ENCODE measurements at places on chromosomes 16 and 17. TPM values are rescaled to one million over a fixed set of nuclear protein-coding genes. Genes with fewer than 3 reads are reported as not detected.

GRCh38 chr17:32104158-32104557 is 38.1 kb upstream of the RHOT1 start:
- no peak for DNase-seq

- no peak for DNase-seq
Measured at GRCh38 chr17:79024901-79025737, 1.1 kb downstream of the C1QTNF1 start.

- no peak for DNase-seq
Measured at GRCh38 chr16:30710971-30711370, 12.0 kb downstream of the SRCAP start.

DNA sequence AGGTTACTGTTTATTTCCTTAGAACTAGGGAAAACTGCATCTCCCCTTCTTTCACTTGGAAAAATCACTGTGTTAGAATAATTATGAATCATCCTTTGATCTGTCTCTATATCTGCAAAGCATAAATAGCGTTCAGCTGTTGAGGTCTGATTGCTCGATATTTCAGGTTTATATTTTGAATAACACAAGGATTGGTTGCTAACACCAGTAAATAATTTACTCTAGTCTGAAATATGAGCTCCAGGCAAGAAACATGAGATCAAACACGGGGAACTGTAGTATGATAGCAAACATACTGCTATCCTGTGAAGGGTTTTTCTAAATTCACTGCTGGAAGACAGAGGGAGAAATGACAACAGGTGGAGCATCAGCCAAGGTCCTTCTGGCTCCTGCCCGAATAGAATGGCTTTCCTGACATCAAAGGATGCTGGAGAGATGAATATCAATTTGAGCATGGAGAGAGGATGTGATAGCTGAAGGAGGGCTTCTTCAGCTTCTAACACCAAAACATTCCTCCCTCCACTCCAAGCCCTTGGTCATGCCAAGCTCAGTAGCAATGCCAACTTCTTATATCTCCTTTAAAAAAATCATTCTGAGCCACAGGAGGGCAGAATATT is 450.3 kb downstream of the SHISA9 start:
- DNase-seq: no peak

- DNase-seq: no peak
Measured at GRCh38 chr17:41518789-41519449, at the start of gene KRT15. KRT15 (minus strand) TSS chr17:41518890; CDS start chr17:41518827, 63 bp downstream.

- no peak for DNase-seq
Measured at GRCh38 chr16:66381585-66382170, 15.2 kb downstream of the CDH5 start.

DNA sequence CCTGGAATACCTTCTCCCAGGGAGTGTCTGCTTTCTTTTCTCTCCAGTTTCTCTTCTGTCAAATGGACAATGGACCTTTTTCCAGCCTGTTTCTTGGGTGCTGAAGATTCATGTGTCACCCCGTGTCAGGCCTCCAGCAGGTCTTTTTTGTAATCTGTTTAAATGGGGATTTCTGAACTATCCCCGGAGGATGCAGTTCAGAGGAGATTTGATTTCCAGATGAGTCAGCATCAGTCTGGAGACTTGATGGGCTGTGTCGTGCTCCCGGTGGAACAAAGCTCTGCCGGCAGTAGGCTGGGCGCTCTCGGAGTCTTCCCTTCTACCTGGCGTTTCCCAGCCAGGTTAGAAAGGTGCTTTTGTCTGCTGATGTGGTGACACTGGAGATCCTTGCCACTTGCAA is 440.6 kb downstream of the HS3ST3B1 start:
- DNase-seq: no peak

DNA sequence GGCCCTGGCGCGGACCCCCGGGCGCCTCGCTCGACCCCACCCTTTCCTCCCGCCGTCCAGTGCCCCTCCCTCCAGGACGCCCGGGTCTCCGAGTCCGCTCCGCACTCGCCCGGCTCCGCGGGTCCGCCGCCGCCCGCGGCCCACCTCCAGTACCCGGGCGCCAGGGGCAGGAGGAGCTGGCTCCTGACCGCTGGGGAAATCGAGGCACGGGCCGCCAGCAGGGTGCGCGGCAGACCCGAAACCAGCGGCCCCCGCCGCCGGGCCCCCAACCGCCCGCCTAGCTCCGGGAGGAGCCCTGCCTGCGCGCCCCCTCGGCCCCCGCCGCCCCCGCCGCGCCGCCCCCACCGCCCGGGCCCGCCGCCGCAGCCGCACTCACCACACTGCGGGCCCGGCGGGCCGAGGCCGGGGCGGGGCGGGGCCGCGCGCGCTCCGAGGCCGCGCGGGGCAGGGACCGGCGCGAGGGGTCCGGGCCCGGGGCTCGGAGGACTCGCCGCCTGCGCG is 333 bp downstream of the MAFG start:
- no peak for DNase-seq

DNA sequence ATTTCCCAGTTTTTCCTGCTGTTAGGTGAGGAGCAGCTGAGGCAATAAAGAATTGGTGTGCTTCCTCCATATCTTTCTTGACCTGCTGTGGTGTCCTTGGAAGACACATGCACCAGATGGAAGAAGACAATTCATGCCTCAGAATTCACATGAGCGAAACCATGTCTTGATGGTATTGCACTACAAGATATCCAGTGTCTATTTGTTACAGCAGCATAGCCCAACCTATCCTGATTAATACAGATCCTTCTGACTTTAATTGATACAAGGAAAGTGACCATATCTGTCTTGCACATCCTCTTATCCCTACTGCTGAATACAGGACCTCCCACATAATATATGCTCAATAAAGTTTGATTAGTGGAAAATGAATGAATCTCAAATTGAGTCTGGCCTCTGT is 9.1 kb upstream of the TOX3 start:
- DNase-seq: no peak

GRCh38 chr16:27448532-27449433 is 46.8 kb downstream of the IL21R start:
- DNase-seq: no peak

- no peak for DNase-seq
Measured at GRCh38 chr17:17975436-17975835, 2.8 kb downstream of the DRC3 start.

GRCh38 chr17:76122431-76123190 is 18.4 kb downstream of the FOXJ1 start:
- no peak for DNase-seq

GRCh38 chr16:81429045-81429521 is 15.5 kb upstream of the CMIP start:
- DNase-seq: no peak

GRCh38 chr16:14244196-14245010 is 173.3 kb downstream of the MRTFB start:
- DNase-seq: no peak

- no peak for DNase-seq
Measured at GRCh38 chr16:66714654-66715307, 18.2 kb upstream of the CMTM4 start.

GRCh38 chr16:588639-588888 is 1.3 kb upstream of the RAB40C start:
- no peak for DNase-seq

GRCh38 chr17:1852327-1852726 is 22.5 kb downstream of the RPA1 start:
- no peak for DNase-seq

- DNase-seq: no peak
Measured at GRCh38 chr16:874366-875181, 74.0 kb upstream of the GNG13 start.

- no peak for DNase-seq
Measured at GRCh38 chr16:81642943-81643342, 136.1 kb upstream of the PLCG2 start.

GRCh38 chr17:66523378-66524200 is 221.2 kb downstream of the PRKCA start:
- no peak for DNase-seq

DNA sequence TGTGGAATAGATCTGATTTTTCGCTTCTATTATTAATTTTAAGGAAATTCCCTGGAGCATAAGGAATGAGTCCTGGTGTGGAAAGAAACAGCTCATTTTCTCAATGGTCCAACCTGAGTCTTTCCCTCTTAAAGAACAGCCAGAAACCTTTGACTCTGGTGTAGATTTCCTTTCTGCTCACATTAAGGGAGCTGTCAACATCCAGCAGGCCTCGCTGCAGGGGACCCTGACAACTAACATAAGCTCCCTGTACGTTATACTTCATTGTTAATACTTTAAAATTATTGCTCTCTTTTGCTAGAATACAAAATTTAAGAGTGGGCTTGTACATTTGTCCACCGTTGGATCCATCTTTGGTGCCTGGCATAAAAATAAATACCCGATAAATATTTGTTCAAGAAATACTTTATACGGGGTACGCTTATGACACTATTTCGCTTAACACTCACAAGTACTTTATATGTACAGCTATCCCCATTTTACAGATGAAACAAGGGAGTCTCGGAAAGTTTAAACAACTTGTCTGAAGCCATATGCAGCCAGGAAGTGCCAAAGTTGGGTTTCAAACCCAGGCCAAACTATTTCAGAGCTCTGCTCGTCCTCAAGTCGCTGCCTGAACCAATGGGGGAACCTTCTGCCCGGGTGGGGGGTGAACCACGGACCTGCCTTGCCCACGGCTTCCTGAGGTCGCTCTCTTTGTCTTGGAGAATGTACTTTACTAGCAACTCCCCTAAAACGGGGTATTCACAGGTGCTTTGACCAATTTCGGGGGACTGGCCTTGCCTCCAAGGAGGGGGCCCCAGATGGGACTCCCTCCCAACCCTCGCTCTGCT is 611 bp downstream of the SMARCE1 start:
- DNase-seq: peak; percentile 10

GRCh38 chr17:31807846-31808245 is 51.2 kb downstream of the COPRS start:
- DNase-seq: no peak

DNA sequence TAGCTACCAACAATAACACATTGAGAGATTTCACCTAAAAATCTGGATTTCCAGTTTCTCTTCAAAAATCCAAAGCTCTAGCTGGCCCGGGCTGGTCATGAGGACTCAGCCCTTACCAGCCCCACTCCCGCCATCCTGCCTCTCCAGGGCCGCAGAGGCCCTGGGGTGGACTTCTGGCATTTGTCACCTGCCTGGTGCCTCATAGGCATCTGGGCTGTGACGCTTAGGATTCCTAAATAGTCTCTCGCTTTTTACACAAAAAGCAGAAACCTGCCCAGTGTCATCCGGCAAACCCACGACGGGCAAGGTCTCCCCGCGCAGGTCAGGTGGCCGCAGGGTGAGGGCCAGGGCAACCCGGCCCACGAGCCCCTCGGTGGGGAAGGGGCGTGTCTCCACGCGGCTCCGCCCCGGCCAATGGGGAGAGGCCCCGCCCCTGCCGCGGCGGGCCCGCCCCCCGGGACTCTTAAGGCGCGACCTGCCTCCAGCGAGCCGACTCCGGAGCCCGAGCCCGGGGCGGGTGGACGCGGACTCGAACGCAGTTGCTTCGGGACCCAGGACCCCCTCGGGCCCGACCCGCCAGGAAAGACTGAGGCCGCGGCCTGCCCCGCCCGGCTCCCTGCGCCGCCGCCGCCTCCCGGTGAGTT is at the start of gene VASN:
VASN (plus strand) TSS at position 492 of the 644 bp plus-strand sequence. CDS start 9,030 bp downstream, outside the sequence.
- DNase-seq: no peak

- DNase-seq: no peak
Measured at GRCh38 chr16:85574672-85575475, 38.2 kb upstream of the GSE1 start.

GRCh38 chr17:6901086-6901485 is 69.6 kb upstream of the TEKT1 start:
- DNase-seq: no peak

- no peak for DNase-seq
Measured at GRCh38 chr17:29420128-29420527, 30.0 kb downstream of the TAOK1 start.

DNA sequence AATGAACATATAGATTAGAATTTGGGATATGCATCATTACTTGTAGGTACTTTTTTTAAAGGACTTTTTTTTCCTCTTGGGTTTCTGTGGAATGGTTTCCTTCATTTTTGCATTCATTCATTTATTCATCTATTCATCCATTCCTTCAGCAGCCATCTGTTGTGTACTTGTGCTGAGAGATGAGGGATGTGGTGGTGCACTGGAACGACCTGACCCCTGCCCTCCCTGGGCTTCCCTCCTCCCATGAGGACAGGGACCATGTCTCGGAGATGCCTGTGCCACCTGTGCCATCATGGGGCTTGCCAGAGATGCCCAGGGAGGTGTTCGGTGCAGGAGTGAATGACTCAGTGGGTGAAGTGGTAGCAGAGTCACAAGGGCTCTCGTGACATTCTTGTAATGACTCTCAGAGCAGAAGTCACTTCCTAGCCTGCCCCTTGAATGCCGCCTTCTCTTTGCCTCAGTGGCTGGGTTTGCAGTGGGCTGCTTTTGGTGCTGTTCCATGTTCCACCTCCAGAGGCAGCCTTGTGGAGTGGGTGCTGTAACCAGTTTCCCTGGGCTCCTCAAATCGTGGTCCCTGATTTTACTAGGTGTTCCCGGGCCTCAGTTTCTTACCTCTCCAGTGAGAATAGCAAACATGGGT is 43.9 kb downstream of the CLEC16A start:
- no peak for DNase-seq

- no peak for DNase-seq
Measured at GRCh38 chr17:36523113-36523512, 11.6 kb downstream of the MYO19 start.

GRCh38 chr17:1797323-1797722 is 32.4 kb downstream of the SMYD4 start:
- DNase-seq: no peak

GPR179 gene
- total RNA-seq: not detected

HEATR9 gene
- total RNA-seq: not detected

CCL8 gene
- total RNA-seq: not detected

CMTM3 gene
- total RNA-seq: 29.8 TPM

ATP5PD gene
- total RNA-seq: 595 TPM

KRTAP2-2 gene
- total RNA-seq: not detected

KCNAB3 gene
- not detected for total RNA-seq

NTN1 gene
- 0.88 TPM for total RNA-seq

BICDL2 gene
- total RNA-seq: 0.25 TPM

CMTM2 gene
- not detected for total RNA-seq

GAS2L2 gene
- total RNA-seq: 0.04 TPM

NPIPB6 gene
- total RNA-seq: not detected

CPHXL2 gene
- total RNA-seq: not detected

TAT gene
- total RNA-seq: not detected
